NCI-H1694 treated with DMSO at 0.1 percent for 48 hours (cell line): ENCODE measurements at places on chromosomes 5 and 9.

GRCh38 chr9:1170918-1171317, 120.8 kb downstream of the DMRT2 start:
- no peak for DNase-seq

DNA sequence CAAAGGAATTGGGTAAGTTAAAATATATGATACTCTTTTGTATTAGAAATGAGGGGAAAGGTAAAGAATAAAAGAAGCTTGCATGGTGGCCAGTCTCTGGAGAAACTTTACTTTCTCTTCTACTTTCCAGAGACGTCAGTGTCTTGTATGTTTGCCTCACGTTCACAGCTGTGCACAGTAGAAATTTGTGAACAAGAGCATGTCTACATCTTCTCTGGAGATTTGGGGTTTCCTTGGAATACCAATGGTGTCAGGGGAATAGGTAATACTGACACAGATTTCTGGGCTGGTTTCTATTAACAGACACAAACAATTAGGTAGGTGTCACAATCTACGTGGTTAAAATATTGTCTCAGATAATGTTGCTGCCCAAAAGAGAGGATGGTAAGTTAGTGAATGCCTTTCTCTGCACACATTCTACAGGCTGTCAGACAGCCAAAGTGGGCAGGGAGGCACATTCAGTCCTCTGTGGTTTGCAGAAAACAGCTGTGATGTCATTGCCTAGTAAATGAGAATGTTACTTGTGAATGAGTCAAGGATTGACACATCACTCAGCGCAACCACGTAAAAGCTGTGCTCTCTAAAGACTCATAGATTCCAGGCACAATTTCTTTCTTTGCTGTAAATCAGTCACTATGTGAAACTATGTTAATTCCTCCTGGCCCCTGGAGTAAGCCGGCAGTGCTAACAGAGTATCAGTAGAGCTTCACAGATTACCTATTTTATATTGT, 397.1 kb downstream of the MAN2A1 start:
- DNase-seq, result no peak

DNA sequence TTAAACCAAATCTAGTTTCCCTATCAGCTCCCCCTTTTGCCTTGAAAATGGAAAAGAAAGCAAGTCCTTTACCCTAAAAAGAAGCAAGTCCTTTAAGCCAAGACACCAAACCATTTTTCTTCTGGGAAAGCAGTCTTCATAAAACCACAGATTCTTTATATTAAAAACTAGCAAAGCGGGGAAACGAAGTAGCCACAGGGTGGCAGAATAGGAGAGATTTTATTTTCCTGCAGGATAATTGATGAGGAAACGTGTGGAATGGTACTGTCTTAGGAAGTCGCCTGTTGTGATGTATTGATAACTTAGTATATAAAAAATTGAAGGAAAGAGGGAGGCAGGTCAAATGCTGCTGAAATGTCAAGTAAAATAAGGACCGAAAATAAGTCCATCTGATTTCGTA, 41.1 kb downstream of the ZNF883 start:
- DNase-seq, result no peak

- no peak for DNase-seq
Measured at GRCh38 chr9:137230705-137231371, at the start of gene SLC34A3. Gene SLC34A3, plus strand, starts transcription at chr9:137230901. Its CDS starts 802 bp downstream, at chr9:137231703.

DNA sequence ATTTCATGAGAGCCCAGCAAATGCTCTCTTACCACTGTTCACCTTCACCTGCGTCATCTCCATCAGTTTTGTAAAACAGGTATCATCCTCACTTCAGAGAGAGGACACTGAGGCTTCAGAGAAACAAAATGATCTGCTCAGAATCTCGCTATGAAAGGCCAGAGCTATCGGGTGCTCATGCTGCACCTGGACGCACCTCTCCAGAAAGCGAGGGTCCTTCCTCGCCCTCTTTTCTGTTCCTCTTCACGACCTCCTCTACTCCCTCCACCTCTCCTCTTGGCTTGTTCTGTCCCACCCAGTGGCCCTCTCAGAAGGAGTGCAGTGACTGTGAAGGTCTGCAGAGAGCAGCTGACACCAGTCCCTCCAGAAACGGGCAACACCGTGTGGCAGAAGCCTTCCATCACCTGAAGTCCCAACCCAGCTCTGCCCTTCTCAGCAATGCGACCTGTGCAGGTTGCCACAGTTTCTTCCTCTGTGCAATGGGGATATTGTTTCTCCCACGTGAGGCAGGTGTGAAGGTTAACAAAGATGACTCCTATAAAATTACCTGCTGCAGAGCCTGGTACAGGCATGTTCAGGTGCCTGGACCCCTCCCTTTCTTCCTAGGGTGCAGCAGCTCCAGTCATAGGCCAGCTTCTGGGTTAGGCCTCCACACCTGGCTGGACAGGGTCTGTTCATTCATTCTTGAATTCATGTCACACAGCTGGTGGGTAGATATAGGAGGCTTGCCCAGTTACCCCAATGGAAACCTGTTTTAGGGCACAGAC, 45.3 kb upstream of the ANGPTL2 start:
- DNase-seq, result no peak

- DNase-seq, result no peak
Measured at GRCh38 chr5:129022599-129022998, 57.3 kb downstream of the SLC27A6 start.

DNA sequence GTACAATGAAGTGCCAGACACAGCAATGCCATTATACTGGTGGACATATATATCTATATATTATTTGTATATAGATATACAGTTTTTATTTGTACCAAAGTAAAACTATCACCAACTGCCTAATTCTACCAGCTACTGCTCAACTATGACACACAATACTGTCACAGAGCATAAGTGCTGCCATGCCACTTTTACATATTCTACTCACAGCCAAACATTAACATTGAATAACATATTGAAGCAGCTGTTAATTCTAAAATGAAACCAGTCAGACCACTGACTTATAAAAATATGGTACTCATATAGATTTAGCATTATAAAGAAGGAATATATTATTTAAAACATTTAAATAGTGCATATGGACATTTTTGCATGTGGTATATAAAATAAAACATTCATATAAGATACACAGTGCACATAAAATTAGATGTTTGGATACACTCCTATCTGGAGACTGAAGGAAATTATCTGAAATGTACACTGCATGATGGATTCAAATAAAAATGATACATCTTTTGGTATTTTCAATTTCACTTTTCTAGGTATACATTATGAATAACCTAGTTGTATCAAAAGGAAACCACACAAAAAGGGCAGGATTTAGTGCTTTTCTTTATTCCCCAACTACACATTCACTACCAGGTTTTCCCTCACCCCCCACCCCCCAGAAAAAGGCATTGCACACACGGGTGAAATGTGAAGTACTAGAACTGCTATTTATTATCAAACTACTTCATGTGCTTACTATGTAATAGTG, 48.9 kb downstream of the PKD2L2 start:
- DNase-seq, result no peak

DNA sequence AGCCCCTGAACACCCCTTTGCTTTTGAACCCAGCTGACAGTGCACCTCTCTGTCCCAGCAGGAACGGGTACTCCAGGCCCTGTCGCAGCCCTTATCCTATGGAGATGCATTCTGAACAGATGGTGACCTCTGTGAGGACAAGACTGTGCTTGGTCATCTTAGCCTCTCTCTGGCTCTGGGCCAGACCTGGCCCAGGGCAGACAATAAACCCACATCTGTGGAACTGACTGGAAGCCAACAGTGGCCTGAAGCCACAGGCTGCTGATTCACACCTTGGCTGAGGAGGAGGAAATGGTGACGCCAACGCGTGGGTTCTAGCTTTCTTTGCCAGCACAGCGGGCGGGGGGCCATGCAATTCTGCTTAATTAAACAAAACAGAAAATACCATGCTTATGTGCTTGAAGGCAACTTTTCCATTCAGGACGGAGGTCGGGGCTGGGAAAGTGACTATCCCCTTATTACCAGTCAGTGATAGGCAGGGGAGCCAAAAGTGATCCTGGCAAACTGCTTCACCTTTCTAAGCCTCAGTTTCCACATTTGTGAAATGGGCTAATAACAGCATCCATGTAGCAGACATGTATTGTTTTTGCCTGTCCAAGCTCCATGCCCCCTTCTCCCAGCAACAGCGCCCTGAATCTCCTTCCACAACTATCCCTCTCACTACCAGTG, 10.8 kb downstream of the SH3PXD2B start:
- peak; percentile 84 for DNase-seq

DNA sequence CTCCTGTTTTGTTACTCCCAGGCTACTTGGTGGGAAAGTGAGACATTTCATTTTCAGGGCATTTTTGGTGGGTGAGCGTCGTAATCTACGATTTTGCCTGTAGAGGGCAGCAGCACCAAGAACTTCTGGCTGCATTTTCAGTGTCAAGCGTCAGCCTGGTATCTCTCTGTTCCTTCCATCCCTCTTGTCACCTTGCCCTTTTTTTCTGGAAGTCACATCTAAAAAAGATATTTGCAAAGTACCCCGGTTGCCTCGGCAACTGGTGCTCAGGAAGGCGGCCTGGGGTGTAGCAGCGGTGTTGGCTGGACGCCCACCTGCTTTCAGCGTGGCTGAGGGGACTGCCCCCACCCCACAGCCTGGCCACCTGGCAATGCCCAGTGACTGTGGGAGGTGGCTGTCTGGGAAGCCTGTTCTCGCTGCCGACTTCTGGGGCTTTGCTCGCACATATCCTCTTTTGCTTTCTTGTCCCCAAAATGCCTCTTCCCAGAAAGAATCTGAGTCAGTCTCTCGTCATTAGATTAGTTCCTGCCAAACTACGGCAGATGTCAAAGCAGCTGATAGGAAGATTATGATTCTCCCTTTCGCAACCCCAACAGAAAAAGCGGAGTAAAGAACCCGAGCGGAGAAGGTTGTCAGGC, 84.5 kb downstream of the ACER2 start:
- DNase-seq, result peak; percentile 69

GRCh38 chr9:124218438-124218982, 39.2 kb upstream of the NEK6 start:
- no peak for DNase-seq

DNA sequence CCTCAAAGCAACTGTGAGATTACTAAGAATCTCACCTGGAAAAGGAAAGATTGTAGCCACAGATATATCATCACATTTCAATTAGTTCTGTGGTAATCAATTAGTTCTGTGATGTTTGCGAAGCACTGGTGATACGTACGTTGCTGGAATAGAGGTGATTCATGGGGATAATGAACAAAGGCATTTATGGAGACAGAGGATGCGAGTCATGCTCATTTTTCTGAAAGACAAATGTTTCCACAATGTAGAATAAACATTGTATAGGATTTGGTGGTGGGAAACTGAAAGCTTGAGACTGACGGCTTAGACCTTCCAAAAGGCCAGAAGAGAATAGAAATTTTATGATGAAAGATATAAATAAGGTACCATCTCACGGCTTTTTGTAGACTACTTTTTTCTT, 507.3 kb upstream of the TYRP1 start:
- no peak for DNase-seq

DNA sequence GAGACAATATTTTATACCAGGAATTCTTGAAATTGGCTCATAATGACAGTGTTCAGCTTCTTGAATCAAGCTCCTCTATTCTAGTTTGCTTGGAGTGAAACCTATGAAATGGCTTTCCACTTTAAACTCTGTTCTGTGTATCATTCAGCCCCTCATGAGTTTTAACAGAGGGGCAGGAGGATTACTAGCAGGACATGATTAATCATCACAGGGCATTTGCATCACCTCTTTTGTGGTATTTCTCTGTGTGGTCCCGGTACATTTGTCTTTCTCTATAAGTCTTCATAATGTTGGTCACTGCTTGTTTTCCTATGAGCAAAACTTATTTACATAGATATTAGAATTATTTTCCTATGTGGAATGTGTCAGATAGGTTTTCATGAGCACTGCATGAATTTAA, 21.2 kb downstream of the CAST start:
- DNase-seq, result no peak

GRCh38 chr5:67648201-67648671, 451.6 kb upstream of the CD180 start:
- DNase-seq, result no peak

DNA sequence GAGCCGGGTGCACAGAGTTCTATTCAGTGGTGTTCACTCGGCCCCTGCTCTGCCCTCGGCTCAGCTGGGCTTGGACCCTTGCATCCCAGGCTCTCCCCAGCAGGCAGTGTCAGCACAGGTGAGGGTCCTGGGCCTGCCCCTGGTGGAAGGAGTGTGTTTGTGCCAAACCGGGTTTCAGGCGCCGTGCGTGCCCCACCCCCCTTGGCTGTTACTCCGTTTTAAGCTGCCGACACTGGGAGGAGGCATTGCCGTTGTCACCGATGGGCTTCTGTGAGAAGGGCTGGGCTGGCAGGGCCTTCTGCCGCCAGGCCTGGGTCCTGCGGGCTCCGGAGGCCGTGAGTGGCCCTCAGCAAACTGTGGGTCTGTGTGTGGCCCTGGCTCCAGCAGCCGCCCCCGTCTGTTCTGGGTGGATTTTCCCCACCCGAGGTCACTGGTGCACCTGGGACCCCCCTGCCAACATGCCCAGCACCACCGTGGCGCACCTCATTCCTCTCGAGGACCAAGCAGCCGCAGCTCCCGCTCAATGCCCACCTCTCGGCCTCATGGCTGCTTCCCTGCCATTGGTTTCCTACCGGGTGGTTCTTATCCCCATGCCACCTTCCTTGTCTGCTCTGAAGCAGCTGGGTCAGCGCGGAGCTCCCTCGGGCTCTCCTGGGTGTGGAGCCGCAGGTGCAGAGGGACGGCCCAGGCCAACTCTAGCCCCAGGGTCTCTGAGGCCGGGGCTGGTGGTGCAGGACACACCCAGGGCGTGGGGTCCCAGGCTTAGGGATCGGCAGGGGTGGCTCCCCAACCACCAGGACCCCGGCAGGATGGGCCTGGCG, 44.3 kb upstream of the EXOC3 start:
- no peak for DNase-seq

GRCh38 chr5:19175776-19176570, 812.0 kb downstream of the CDH18 start:
- DNase-seq, result peak; percentile 63

DNA sequence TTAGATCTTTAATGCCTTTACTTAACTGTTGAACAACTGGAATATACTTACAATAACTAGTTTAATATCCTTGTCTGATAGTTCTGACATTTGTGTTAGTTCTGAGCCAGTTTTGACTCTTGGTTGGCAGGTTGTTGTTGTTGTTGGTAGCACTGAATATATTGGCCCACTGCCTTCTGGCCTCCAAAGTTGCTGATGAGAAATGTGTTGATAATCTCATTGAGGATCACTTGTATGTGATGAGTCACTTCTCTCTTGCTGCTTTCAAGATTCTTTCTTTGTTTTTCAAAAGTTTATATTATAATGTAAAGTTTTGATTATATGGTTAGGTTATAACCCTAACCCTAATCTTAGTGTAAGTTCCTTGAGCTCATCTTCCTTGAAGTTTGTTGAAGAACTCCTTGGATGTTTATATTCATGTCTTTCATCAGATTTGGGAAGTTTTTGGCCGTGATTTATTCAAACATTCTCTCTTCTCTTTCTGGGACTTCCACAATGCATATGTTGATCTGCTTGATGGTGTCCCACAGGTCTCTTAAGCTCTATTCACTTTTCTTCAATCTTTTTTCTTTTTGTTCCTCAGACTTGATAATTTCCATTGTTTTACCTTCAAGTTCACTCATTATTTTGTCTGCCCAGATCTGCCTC, 149.7 kb downstream of the FGF18 start:
- DNase-seq, result no peak
